ENCODE measurements at places on chromosomes 5 and 9.

DNA sequence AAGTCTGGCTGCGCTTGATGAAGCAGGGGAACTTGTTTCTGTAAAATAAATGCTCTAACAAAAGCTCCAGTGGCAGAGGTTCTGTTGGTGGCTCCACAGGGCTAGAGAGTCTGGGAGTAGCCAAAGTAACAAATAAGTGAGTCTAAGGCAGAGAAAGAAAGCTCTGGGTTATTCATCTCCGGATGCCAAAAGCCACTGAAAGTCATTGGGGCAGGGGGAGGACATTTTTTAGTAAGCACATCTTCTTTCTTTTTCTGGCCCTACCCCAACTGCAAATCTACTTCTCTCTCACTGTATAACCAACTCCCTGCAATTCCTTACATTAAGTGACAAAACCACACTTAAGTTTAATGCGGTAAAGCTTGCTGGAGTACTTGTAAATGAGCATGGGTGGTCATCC is 141.6 kb downstream of the INSYN2B start:
- DNase-seq = no peak

DNA sequence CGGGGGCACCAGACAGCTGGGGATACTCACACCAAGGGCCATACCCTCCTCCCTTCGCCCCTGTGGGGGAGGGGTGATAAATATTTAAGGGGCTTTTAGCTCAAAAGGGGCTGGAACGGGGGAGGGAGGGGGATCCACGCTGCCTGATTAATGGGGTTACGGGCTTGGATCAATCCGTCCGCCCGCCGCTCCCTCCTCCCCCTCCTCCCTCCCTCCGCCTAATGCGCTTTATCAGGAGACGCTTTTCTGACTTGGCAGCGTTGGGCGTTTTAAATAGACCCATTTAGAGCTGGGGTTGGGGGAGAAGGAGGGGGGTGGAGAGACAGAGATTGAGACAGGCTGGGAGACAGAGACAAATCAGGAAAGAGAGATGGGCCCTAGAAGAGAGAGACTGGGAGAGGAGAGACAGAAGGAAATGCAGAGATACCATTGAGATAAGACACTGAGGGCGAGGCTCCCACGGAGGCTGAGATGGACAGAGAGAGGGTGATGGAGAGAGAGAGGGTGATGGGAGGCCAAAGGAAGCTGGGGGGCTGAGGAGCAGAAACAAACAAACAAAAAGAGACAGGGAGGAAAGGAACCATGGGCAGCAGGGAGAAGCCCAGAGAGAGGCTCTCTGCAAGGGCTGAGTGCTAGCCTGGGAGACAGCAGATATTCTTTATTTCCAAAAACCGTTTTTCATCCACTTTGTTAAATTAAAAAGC is 10.3 kb downstream of the CNTFR start:
- DNase-seq = no peak

DNA sequence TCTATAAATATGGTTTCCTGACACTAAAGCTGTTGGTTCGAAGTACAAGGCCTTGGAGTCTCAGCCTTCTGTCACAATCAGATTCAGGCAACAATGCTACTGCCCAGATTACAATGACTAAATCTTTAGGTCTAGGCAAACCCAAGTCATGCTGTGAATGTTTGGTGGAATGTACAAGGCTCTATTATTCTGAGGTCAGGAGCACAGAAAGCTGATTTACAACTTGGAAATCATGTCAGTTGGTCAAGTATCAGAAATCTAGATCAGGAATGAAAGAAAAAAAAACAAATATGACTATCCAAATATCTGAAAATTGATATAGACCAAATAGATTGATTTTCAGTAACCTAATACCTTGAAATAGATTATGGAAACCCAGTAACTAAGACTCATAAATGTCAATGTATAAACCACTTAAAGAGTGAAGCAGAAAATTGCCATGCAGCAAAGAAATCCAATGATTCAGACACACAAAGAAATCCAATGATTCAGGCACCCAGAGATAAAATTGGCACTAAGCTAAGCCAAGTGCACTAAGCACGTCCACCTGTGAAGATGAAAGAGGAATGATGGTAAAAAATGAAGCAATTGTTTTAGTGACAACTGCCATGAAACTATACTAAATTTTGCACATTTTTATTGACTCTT is 588.0 kb upstream of the TUSC1 start:
- DNase-seq = no peak

- no peak for DNase-seq
These were observed 294.3 kb downstream of the EPB41L4A start for GRCh38 chr5:112124788-112125187.

- DNase-seq = no peak
These were observed 10.7 kb upstream of the CERCAM start for GRCh38 chr9:128409978-128410377.

DNA sequence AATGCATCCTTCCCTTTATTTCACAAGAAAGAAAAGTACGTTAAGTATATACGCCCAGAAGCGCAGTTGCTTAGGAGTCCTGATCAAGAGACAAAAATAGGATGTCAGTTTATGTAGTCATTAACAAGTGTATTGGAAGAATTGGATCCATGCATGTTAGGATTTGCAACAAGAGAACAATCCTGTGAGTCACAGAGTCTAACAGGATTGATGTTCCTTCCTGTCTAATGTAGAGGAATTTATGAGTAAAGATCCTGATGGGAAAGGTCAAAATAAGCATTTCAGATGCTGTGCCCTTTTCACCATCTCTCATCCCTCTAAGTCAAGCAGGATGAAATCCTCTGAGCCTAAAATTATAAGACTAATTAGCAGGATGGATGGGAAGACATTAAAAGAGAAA is 406.0 kb upstream of the GRIA1 start:
- DNase-seq = no peak

DNA sequence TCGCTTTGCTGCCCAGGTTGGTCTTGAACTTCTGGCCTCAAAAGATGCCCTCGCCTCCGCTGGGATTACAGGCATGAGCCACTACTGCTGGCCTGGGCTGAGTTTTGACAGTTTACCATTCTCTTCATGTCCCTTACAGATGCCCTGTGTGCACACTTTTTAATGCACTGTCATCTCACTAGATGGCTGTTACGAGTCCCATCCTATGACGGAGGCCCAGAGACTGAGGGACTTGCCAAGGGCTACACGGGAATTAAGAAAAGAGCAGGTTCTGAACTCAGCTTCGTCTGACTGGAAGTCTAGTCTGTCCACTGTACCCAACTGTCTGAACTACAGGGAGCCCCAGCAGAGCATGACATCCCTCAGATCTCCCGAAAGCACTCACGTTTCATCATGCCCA is 63.9 kb downstream of the ARHGEF37 start:
- DNase-seq = no peak
